ENCODE measurements at places on chromosomes 2 and 18.
A peak's percentile ranks its signal among the peaks of the same experiment; 100 is the strongest.

DNA sequence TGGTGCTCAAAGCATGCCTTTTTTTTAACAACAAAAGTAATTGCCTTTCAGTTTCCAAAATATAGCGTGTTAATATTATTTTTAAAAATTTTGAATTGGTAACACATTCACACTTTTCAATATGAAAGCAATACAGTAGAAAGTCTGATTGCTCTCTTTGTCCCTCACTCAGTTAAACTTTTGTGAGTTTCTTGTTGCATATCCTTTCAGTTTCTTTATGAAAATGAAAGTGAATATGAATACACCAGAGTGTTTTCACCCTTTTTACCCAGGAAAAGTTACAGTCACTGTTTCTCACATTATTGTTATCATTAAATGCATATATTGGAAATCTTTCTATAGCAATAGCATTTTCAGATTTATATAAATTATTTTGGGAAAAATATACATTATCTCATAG lies 377.4 kb upstream of the CRIM1 start:
- DNase-seq: no peak

DNA sequence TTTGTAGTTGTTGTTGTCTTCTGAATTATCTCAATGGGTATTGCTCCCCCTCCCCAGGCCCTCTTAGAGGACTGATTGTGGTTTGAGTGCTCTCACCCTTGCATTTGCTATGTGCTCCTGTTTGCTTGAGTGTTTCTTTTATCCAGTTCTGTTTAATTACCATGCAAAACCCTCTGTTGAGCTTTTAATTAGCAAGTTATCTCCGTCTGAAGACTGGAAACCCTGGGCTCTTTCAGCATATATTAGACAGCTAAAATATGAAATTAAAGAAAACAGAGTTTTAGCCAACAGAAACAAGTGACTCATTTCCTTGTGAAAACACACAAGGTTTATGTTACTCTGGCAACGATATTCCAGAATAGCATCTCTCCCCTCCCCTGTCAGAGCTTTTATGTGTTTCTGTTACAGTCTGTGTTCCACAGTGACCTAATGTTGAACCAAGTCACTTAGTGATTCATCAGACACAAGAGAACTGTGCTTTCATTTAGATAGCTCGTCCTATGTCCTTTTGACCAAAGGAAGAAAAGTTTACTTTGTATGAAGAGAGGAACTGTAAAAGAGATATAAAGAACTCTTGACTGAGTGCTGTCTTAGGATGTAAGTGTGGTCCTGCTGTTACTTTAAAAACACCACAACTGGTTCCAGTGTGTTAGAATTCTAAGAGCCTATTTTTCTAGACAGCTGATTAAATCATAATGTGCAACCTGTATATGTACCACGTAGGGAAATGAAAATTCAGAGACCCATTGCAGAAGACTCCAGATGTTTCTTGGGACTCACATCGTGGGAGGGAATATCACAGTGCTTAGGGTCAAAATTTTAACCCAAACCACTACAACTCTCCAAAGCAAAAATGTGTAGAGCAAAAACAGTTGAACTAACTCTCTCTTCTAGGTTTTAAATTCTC lies 172.8 kb upstream of the RBMS1 start:
- DNase-seq: no peak

DNA sequence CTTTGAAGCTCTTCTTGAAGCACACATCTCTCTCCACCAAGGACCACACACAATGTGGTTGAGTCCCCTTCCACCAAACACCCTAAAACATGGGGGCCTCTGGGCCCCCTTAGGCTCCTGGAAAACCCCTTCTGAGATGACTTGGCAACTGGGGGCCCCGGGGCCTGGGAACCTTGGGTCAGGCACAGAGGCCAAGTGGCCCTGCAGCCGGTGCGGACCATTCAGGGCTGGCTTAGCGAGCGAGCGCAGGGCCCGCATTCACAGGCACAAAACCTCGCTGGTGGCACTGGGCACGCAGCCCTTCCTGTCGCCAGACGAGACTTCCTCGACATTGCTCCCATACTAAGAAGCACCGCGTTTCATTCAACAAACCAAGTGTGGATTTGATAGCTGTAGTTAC lies 111.2 kb upstream of the ID2 start:
- DNase-seq: no peak

DNA sequence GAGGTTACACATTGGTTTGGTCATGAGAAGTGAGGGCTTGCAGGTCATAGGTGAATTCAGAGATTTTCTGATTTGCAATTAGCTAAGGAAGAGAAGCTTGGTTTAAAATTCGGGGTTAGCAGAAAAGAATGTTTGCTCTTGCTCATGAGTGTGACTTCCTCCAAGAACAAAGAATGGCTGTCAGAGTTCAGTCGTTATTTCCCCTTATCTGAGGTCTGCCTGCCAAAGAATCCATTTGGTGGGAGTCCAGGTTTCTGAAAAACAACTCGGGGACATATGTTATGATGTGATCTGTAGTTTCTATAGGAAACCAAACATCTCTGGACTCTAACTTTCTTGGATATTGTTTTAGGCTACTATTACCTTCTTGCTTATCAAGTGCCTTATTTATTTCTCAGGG lies 3.2 kb upstream of the UGT1A6 start:
- DNase-seq: no peak

DNA sequence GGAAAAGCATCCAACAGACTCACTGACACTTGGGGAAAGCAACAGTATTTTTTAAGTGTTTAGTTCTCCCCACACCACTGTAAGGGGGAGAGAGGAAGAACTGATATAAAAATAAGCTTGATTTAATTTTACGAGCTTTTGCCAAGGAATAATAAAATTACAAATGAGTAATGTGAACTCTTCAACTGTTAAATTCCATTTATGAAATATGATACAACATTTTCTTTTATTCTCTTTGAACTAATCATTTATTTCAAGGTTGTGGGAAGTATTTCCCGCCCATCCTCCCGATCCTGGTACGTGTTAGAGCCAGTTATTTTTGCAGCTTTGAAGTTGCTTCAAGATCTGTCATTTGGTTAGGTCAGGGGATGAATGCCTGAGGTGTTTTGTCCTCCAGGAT lies 35.2 kb downstream of the WDPCP start:
- DNase-seq: no peak

GRCh38 chr18:13147130-13147529 lies 71.4 kb upstream of the LDLRAD4 start:
- DNase-seq: peak; percentile 25

GRCh38 chr2:55111570-55112228 lies 61.4 kb upstream of the RTN4 start:
- no peak for DNase-seq

GRCh38 chr18:40124107-40124506 lies 1830.9 kb upstream of the PIK3C3 start:
- DNase-seq: no peak
